ENCODE measurements at places on chromosomes 12 and 14. TPM values are rescaled to one million over a fixed set of nuclear protein-coding genes. Genes with fewer than 3 reads are reported as not detected.

Gene GLT8D2
- 8.5 TPM for total RNA-seq

Gene TBC1D30
- 7.1 TPM for total RNA-seq

Gene CLEC4D
- not detected for total RNA-seq

Gene ERP29
- total RNA-seq, result 90.7 TPM

Gene TWF1
- 52.1 TPM for total RNA-seq

Gene RAB15
- 43.3 TPM for total RNA-seq

Gene SERPINA12
- not detected for total RNA-seq

Gene CEBPE
- total RNA-seq, result not detected

- no peak overlapping the region for H3K27ac ChIP-seq
- no peaks in the 10 kb centered on the region for H3K4me1 ChIP-seq
- no peak overlapping the region for H3K4me3 ChIP-seq
- H3K27me3 ChIP-seq, result no peaks in the 10 kb centered on the region
Measured at GRCh38 chr12:15256761-15257160, 35.5 kb upstream of the RERG start.

GRCh38 chr12:61018571-61018970 lies 1241.6 kb upstream of the USP15 start:
- no peaks in the 10 kb centered on the region for H3K36me3 ChIP-seq
- no peak overlapping the region for H3K27ac ChIP-seq
- no peaks in the 10 kb centered on the region for H3K4me1 ChIP-seq
- DNase-seq, result no peak
- H3K4me3 ChIP-seq, result no peak overlapping the region

DNA sequence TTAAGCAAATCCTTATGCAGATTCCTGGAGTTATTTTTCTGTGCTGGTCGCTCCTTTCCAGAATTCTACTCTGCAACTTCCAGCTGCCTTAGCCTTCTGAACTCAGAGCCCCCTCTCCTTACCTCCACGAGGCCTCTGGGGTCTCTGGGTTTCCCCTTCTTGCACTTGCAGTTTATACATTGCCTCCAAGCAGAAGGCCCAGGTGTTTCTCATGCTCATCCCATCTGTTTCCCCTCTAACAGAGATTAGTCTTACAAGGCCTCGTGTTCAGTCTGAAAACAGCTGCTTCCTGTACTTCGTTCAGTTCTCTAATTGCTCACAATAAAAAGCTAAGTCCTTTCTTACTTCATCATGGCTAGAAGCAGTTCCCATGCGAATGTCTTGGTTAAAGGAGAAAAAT lies 134.4 kb upstream of the FGD4 start:
- no peak for DNase-seq
- H3K4me1 ChIP-seq, result peaks cover 10% of the 10 kb centered on the region
- H3K36me3 ChIP-seq, result no peaks in the 10 kb centered on the region
- peak overlapping the region; percentile 56 for H3K27ac ChIP-seq
- H3K27me3 ChIP-seq, result no peaks in the 10 kb centered on the region

GRCh38 chr14:30848449-30849240 lies 25.7 kb upstream of the COCH start:
- no peak for DNase-seq
- H3K36me3 ChIP-seq, result no peaks in the 10 kb centered on the region
- H3K27ac ChIP-seq, result no peak overlapping the region
- H3K4me1 ChIP-seq, result no peaks in the 10 kb centered on the region
- H3K4me3 ChIP-seq, result no peak overlapping the region
- H3K27me3 ChIP-seq, result no peaks in the 10 kb centered on the region

DNA sequence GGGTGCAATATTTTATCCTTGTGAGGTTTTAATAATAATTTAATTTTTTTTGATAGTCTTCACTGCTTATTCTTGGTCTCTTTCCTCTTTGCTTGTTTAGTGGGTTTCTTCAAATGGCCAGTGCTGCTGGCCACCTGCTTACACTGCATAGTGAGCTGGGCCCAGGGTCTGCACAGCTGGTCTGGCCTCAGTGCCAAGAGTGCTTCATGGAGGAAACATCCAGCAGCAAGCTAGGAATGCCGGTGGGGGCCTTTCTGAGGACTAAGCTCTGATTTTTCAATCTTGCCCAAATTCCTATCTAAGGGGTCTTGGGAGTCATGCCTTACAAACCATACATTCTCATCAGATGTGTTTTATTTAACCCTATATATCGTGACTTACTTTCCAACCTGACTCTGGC lies 13.3 kb upstream of the BDKRB2 start:
- H3K4me1 ChIP-seq, result peaks cover 22% of the 10 kb centered on the region
- no peak for DNase-seq
- no peaks in the 10 kb centered on the region for H3K36me3 ChIP-seq
- H3K27me3 ChIP-seq, result no peaks in the 10 kb centered on the region

DNA sequence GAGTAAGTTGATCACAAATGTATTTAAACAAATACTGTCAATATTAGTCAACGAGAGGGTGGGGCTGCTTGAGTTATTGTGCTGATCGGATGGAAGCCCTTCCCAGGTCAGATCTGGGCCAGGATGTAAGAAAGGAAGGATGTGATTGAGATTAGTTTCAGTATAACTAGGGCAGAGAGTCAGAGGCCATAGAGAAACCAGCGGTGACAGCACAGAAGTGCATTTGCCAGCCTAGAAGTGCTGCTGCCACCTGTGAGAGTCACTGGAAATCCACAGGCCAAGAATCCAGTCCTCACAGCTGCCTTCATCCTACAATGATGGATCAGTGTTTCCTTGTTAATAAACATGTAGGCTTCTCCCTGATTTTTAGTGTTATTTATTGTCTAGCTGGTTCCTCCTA lies 9.8 kb upstream of the FERMT2 start:
- no peak for DNase-seq
- H3K4me3 ChIP-seq, result no peak overlapping the region
- peaks cover 6% of the 10 kb centered on the region for H3K4me1 ChIP-seq
- no peaks in the 10 kb centered on the region for H3K36me3 ChIP-seq
- H3K27me3 ChIP-seq, result no peaks in the 10 kb centered on the region

DNA sequence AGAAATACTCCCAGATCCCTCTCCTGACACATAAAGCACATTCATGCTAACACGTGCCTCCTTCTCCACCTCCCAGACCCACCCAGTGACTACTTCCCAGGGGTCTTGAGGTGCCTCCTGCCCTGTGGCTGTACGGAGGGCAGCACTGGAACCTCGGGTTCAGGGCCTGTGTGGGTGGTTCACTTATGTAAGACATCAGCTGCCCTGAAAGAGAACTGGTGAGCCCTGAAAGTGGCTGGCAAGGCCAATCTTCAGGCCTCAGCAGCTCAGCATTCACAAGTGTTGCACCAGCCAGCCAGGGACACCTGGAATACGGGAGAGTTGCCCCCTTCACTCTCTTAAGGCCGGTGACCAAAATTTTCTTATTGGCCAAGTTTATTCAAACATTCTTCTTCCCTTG lies 38.9 kb upstream of the NTF3 start:
- no peak for DNase-seq
- no peaks in the 10 kb centered on the region for H3K36me3 ChIP-seq
- H3K4me1 ChIP-seq, result no peaks in the 10 kb centered on the region
- H3K27me3 ChIP-seq, result no peaks in the 10 kb centered on the region
- no peak overlapping the region for H3K4me3 ChIP-seq
- H3K27ac ChIP-seq, result no peak overlapping the region

DNA sequence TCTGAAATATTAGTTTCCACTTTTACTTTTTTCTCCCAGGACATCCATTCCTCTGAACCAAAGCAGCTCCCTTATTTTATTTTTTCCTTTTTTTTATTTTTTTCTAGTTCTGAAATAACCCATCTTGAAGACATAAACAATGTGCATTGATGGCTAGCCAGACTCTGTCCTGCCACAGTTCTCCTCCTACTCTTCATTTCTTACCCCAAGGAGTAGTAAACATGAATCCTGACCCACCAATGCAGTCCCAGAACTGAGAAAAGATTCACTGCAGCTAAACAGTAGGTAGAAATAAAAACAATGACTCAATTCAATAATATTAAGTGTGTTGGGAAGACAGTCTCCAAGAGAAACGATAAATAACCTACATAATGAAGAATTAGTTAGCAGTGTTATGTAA lies 65.7 kb upstream of the NOVA1 start:
- no peaks in the 10 kb centered on the region for H3K27me3 ChIP-seq
- H3K27ac ChIP-seq, result no peak overlapping the region
- H3K4me3 ChIP-seq, result no peak overlapping the region
- no peaks in the 10 kb centered on the region for H3K4me1 ChIP-seq
- H3K36me3 ChIP-seq, result no peaks in the 10 kb centered on the region
- DNase-seq, result no peak

GRCh38 chr12:7089196-7089871 lies 2.9 kb downstream of the C1R start:
- peaks cover 12% of the 10 kb centered on the region for H3K4me1 ChIP-seq
- DNase-seq, result no peak
- no peak overlapping the region for H3K27ac ChIP-seq
- no peaks in the 10 kb centered on the region for H3K27me3 ChIP-seq
- no peak overlapping the region for H3K4me3 ChIP-seq

DNA sequence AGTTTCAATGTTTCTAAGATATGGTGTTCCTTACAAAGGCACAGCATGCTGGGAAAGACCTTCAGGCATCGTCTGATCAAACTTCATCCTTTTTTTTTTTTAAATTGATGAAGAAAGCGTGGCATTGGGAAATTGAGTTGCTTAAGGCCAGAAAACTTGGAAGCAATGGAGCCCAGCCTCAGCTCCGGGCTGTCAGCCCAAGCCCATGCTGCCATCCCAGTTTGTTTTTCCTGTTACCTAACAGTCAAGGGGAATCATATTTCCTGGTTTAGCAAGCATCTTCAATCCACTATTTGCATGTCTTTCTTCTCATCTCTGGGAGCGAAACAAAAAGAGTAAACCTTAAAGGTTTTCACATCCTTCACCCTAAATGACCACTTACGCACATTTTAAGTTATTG lies 200.2 kb downstream of the CHST11 start:
- H3K36me3 ChIP-seq, result no peaks in the 10 kb centered on the region
- no peak overlapping the region for H3K4me3 ChIP-seq
- H3K4me1 ChIP-seq, result peaks cover 15% of the 10 kb centered on the region

- no peaks in the 10 kb centered on the region for H3K27me3 ChIP-seq
- no peak for DNase-seq
- H3K4me3 ChIP-seq, result no peak overlapping the region
- H3K4me1 ChIP-seq, result no peaks in the 10 kb centered on the region
Measured at GRCh38 chr14:95413289-95414215, 93.8 kb upstream of the CLMN start.

- peak; percentile 73 for DNase-seq
- no peaks in the 10 kb centered on the region for H3K27me3 ChIP-seq
- no peak overlapping the region for H3K4me3 ChIP-seq
- peak overlapping the region; percentile 45 for H3K27ac ChIP-seq
Measured at GRCh38 chr14:93160353-93160801, 24.3 kb downstream of the MOAP1 start.

DNA sequence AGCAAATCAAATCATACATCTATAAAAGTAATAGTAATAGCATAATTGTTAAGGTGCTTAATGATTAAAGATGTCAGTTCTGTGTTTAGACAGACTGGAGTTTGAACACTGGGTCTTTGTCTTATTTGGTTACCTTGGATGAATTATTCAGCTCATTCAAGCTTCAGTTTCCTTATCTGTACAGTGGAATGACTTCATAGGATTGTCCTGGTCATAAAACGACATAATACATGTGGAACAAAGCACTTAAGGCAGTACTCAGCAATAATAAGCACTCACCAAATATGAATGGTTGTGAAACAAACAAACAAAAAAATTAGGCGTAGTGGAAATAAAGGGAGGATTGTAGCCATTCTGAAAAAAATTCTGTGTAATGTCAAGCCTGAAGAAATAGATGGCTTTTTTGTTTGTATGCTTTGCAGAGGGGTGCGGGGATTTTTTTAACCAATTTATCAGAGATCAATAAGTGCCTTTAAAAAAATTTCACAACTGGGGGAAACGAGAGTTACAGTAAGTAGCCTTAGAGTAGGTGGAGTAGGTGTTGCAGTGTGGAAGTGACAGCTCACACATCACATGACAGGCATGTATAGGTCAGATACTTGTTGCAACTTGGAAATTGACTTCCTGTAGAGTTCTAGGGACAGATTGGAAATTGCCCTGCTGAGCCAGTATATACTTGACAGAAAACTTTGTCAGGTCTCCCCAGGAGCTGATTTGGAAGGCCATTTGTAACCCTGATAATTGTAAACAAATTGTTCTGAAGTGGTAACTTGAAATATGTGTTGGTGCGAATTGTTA lies 157.7 kb downstream of the SLC15A5 start:
- H3K4me1 ChIP-seq, result no peaks in the 10 kb centered on the region
- H3K27ac ChIP-seq, result no peak overlapping the region
- no peaks in the 10 kb centered on the region for H3K27me3 ChIP-seq
- no peak overlapping the region for H3K4me3 ChIP-seq
- H3K36me3 ChIP-seq, result no peaks in the 10 kb centered on the region

GRCh38 chr14:88204221-88204620 lies 118.8 kb downstream of the KCNK10 start:
- no peak overlapping the region for H3K4me3 ChIP-seq
- DNase-seq, result no peak
- H3K4me1 ChIP-seq, result no peaks in the 10 kb centered on the region
- H3K27ac ChIP-seq, result no peak overlapping the region
- H3K36me3 ChIP-seq, result no peaks in the 10 kb centered on the region

GRCh38 chr12:95541436-95541835 lies 9.8 kb downstream of the USP44 start:
- H3K27ac ChIP-seq, result no peak overlapping the region
- peaks cover 61% of the 10 kb centered on the region for H3K4me1 ChIP-seq
- H3K27me3 ChIP-seq, result no peaks in the 10 kb centered on the region

GRCh38 chr12:132672116-132672515 lies 15.0 kb downstream of the POLE start:
- no peak overlapping the region for H3K27ac ChIP-seq
- H3K4me3 ChIP-seq, result no peak overlapping the region
- peaks cover 46% of the 10 kb centered on the region for H3K36me3 ChIP-seq
- no peaks in the 10 kb centered on the region for H3K4me1 ChIP-seq
- H3K27me3 ChIP-seq, result no peaks in the 10 kb centered on the region

DNA sequence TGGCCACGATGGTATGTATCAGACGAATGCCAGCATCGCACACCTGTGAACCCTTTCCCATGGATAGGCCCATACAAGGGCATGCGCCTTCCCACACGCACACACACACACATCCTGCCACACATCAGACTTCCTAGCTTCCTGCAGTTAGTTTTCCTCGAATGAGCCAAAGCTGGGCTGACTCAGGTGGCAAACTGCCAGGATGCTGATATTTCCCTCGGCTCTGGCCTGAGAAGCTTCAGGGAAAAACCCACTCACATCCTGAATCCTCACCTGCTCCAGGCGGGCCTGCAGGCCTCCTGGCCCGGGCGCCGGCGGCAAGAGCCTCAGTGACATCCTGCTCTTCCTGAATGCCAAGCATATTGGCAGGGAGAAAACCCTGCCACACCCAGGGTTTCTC lies 22.4 kb downstream of the CALM1 start:
- H3K36me3 ChIP-seq, result no peaks in the 10 kb centered on the region
- no peak overlapping the region for H3K4me3 ChIP-seq
- no peak overlapping the region for H3K27ac ChIP-seq
- no peak for DNase-seq
- no peaks in the 10 kb centered on the region for H3K27me3 ChIP-seq

Data from GM23338 (cell line).